ENCODE measurements at places on chromosomes 6 and 20.

GRCh38 chr6:163808231-163808630 lies 393.7 kb downstream of the QKI start:
- DNase-seq = no peak

GRCh38 chr20:19260412-19261090 lies 48.1 kb downstream of the SLC24A3 start:
- DNase-seq = no peak

DNA sequence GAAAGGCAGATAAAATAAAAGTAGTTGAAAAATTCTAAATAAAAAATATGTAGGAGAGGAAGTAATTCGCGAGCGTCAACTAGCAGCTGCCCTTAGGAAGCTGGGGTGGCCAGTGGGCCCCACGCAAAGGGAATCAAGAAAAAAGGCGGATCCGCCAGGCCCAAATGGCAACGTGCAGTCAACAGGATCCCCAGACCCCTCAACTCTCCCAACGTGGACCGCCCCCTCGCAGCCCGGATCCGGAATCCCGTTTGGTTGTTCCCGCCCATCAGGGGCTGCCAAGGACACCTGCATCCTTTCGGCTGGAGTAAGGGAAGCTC lies 296 bp downstream of the DZANK1 start:
- no peak for DNase-seq

DNA sequence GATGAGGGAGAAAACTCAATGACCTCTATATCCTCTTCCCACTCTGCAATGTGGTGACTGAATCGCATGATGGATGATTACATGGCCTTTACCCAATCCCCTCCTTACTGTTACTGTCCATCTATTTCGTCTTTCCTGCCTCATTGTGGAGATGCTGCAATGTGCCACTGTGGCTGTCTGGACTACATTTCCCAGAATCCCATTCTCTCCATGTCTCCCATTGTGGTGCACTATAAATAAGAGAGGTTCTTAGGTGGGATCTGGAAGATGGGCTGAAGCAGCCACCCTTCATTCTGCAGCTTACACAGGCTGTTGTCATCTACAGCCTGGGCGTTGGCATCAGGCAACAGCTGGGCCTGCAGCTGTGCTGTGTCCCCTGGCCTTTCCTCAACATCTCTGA lies 233.6 kb downstream of the PRKN start:
- DNase-seq = no peak

DNA sequence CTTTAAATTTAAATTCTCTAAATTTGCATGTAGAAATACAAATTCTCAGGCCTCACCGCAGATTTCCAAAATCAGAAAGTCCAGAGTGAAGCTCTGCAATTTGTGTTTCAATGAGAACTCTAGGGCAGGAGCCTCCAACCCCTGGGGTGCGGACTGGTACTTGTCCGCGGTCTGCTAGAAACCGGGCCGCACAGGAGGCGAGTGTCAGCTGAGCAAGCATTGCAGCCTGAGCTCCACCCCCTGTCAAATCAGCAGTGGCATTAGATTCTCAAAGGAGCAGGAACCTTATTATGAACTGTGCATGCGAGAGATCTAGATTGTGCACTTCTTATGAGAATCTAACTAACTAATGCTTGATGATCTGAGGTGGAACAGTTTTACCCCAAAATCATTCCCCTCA lies 203.0 kb upstream of the PCSK2 start:
- DNase-seq = no peak

DNA sequence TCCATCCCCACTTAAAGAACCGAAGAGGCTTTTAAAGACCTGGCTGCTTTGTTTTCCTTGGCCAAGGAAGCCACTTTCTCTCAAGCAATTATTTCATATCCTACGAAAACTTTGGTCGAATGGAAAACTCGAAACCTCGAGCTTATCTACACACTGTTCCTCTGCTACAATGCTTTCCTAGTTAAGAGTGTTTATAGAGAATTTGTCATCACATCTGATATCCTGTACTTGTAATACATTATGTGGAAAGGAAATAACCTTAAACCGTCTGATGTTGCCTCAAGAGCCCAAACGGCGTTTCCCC lies 28.1 kb downstream of the TFAP2B start:
- DNase-seq = no peak

DNA sequence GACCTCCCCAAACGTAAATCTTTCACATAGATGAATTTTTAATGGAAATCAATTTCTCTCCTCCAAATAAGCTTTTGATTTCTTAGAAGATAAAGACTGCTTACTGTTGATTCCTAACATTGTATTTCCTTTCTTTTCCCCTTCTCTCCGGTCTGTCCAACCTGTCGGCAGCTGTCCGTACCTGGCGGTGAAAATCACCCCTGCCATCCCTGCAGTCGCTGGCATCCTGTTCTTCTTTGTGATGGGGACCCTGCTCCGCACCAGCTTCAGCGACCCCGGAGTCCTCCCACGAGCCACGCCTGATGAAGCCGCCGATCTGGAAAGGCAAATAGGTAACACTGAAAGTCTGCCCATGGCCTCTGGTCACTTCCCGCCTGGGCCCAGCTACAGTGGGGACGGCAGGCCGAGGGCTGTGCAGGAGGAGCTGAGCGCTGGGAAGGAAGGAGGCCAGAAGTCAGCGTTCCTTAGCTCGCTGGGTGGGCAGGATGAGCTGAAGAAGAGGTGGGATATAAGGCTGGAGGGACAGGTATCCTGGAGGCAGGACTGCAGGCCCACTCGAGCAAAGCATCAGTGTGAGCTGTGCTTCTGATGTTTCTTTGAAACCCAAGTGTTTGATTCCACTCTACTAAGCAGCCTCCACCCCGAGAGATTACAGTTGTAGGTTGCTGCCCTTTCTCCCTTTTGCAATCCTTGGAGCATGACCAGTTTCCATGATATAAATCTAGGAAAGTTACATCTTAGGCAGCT lies 161.6 kb downstream of the ZDHHC14 start:
- no peak for DNase-seq

DNA sequence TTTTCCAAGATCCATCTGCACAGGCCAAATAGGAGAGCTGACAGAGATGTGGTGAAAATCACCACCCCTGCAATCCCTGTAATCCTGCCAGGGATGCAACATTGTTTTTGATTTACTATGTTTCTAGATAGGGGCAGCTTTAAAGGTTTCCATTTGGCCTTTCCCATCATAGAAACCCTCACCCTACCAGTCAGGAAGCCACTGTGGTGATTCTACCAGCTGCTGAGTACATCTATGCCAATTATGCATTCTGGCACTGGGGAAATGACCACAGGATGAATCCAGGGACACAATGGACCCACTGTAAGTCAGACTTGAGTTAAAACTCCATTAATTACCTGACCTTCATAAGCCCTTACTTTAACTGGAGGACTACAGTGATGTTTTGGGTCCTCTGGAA lies 130.4 kb downstream of the TNFRSF21 start:
- no peak for DNase-seq

GRCh38 chr6:33872761-33873160 lies 69.0 kb upstream of the MLN start:
- no peak for DNase-seq

DNA sequence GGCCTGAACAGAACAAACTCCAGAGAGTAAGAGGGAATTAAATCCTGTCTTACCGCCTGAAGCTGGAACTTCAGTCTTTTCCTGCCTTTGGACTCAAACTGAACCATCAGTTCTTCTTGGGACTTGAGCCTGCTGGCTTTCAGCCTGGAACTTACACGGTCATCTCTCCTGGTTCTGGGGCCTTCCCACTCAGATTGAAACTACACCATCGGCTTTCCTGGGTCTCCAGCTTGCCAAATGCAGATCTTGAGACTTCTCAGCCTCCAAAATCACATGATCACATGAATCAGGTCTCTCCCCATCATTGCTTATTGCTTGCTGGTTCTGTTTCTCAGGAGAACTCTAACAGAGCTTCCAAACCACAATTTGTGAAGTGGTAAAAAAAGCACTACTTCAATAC lies 276.3 kb downstream of the KIF16B start:
- DNase-seq = no peak

- DNase-seq = no peak
These were observed 1.3 kb downstream of the RTEL1 start for GRCh38 chr20:63659370-63659769.

DNA sequence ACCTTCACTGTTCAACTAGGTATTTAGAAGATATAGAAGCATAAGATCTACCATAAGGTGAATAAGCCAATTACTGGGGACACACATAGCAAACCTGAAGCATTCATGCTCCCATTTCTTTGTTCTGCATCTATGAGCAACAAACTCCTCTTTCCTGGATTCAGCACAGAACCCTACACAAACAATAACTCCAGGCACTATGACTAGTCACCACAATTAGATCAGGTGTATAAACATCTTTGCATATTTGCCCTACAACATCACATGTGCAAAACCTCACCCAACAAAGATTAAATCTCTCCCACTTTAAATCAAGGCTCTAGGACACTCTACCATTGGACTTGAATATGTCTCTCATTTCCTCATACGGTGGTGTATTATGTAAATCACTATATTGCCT lies 652.3 kb downstream of the EPHA7 start:
- no peak for DNase-seq
